ENCODE measurements at places on chromosomes 3 and 15. TPM values are rescaled to one million over a fixed set of nuclear protein-coding genes. Genes with fewer than 3 reads are reported as not detected.

GRCh38 chr15:75114796-75115195 lies 86.9 kb upstream of the C15orf39 start:
- ATAC-seq, result peak; percentile 99

DNA sequence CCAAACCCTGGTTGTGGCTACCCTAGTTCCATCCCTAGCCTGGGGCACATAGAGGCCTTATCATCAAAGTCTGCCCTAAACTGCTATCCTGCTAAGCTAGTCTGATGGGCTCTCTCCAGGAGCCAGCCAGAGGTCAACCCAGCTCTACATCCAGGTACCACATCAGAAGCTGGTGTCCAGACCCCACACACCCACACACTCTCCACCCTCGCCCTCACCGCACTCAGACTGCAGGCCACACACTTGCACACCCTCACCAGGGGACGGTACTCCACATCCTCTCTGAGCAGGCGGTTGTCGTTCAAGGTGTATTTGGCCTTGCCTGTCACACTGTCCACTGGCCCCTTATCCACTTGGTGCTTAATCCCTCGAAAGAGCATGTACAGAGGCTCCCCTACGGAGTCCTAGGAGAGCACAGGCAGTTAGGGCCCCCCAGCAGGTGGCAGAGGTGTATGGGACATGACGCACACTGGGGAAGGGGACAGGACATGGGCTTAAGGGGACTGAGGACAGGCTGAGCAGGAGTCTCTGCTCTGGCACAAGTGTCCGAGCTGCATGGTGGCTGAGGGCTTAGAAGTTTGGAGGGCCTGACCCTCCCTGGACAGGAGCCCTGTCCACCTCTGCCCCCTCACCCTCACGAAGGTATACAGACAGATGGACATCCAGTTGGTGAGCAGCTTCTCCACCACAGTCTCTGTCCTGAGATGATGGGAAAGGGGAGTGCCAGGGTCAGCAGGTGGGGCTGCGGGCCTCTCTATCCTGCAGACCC lies 18.1 kb downstream of the PLXNB1 start:
- no peak for ATAC-seq

DNA sequence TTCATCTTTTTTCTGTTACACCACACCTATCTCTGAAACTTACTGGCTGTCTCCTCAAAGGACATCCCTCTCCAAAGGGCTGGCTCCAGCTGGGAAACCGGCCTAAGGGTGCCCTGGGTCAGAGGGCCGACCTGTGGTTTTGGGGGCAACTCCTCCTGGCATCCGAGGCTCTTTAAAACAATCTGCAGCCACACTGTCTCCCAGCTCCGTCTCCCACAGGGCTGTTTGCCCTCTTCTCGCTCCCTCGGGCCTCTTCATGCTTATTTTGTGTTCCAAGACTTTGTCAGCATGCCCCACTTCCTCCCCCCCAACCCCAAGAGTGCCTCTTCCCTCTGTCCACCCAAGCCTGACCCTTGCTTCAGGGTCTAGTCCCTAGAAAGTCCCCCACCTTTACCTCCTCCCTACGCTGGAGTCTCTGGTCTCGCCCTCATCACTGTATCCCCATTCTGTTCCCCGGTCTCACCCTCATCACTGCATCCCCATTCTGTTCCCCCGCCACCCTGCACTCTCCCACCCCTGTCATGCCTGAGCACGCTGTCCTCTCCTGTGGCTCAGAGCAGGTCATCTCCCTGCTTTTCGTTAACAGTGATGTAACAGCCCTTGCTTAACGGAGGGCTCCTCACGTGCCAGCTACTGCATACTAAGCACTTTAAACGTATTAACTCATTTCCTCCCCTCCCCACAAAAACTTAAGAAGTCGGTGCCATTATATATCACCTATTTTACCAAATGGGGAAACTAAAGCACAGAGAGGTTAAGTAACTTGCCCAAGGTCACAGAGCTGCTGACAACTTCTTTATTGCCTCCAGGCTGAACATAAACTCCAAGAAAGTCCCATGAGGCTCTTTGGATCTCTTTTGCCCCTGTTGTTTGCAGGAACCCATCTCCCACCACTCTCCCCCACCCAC lies 1.1 kb upstream of the CSK start:
- ATAC-seq, result no peak

The TGM4 gene
- 0.33 TPM for total RNA-seq

GRCh38 chr3:45795882-45796765 lies at the start of gene SLC6A20:
Gene SLC6A20, minus strand, starts transcription at chr3:45796536. Its CDS starts 117 bp downstream, at chr3:45796419.
- ATAC-seq, result peak; percentile 71

DNA sequence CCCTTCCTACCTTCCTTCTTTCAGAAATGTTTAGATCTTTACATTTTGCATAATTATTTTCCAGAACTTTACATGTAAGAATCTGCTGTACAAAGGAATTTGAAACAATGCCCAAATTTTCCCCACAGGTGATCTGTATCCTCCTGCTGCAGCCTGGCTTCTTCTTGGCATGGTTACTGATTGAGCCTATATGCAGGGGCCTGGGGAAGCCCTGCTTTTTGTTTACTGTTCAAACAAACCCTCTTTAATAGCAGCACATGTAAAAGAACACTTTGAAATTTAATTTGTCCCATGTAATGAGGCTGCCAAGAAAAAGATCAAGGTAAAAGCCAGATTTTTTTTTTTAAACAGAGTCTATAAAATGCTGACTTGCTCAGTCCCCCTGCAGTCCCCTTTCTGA lies 432.2 kb downstream of the TUSC7 start:
- no peak for ATAC-seq

GRCh38 chr15:74384881-74385643 lies 17.6 kb upstream of the CYP11A1 start:
- no peak for ATAC-seq

GRCh38 chr15:97929456-97930229 lies 30.9 kb upstream of the ARRDC4 start:
- no peak for ATAC-seq

The SLC6A11 gene
- total RNA-seq, result 22.9 TPM

GRCh38 chr3:187706971-187707370 lies 4.6 kb upstream of the RTP2 start:
- no peak for ATAC-seq

DNA sequence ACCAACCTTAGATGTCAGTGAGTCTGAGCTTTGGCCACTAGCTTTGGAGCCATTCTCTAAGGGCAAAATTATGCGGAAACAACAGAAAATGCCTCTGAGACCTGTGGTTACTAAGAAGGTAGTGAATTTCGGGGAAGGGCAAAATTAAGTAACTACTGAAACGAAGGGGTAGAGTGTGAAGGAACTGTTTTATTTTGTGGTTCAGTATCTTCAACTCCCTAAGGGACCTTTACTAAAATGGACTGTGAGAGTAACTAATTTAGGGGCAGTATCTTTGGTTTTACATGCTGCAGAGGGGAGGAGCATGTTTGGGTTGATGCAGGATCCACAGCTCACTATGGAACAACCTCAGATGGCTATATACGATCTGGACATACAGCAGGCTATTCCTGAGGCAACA lies 8.0 kb upstream of the ALG1L2 start:
- ATAC-seq, result no peak

The VWA5B2 gene
- total RNA-seq, result 0.36 TPM

- ATAC-seq, result no peak
Measured at GRCh38 chr15:28962851-28963710, 77.3 kb downstream of the APBA2 start.

The UBE2E2 gene
- 18.5 TPM for total RNA-seq

DNA sequence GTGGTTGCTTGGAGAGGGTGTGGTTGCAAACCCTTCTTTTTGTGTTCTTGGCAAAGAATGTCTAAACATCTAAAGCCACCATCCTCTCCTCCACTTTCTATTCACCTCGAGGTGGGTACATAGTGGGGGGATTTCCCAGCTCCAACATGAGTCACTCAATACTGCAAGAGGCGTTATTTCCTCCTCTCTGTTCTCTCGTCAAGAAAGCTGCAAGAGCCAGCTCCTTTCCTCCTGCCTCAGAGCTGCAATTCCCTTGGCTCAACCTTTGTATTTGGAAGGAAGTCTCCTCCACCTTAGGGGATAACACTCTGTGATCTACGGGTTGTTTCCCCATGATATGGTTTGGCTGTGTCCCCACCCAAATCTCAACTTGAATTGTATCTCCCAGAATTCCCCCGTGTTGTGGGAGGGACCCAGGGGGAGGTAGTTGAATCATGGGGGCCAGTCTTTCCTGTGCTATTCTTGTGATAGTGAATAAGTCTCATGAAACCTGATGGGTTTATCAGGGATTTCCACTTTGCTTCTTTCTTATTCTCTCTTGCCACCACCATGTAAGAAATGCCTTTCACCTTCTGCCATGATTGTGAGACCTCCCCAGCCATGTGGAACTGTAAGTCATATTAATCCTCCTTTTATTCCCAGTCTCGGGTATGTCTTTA lies 138.4 kb downstream of the PLCL2 start:
- no peak for ATAC-seq

The FMN1 gene
- 2.9 TPM for total RNA-seq

DNA sequence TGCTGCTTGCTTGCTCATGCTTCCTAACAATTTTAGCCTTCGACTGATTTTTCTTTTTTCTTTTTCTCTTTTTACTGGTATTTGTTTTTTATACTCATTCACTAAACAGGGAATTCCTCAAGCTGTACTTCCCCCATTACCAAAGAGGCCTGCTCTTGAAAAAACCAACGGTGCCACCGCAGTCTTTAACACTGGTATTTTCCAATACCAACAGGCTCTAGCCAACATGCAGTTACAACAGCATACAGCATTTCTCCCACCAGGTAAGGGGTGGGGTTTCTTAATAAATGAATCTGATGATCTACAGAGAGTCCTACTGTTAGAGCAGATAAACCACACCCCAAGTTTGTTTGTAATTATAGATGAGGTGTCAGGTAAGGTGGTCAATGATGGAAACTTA lies 178.8 kb downstream of the MBNL1 start:
- ATAC-seq, result no peak

DNA sequence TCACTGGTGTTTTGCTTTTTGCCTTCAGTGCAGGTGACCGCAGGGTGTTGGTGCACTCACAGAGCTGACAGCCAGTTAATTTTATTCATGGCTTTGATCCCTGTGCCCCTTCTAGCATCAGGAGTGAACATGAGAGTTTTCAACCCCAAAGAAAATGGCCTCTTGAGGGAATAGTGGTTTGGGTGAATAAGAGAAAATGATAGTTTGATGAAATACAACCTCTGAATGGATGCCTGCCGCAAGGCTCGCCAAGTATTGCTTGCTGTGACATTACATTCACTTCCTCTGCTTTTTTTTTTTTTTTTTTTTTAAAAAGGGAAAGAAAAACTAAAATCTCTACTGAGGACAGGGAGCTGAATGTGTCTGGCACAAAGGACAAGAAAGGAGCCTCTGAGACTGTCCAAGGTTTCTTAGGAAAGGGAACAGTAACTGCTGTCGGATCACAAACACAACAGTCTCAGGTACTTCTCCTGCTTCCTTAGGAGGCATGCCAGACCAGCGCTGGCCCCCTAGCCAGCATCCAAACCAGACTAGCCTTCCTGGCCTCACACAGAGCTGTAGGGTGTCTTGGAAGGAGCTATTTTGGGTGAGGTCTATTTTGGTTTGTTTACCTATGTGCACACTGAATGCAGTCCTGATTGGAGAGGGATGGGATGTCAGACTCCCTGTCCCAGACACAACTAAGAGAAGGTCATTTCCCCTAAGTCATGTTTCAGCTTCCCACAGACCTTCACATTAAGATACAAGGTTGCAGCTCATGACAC lies 29.0 kb downstream of the CCDC80 start:
- ATAC-seq, result peak; percentile 19

DNA sequence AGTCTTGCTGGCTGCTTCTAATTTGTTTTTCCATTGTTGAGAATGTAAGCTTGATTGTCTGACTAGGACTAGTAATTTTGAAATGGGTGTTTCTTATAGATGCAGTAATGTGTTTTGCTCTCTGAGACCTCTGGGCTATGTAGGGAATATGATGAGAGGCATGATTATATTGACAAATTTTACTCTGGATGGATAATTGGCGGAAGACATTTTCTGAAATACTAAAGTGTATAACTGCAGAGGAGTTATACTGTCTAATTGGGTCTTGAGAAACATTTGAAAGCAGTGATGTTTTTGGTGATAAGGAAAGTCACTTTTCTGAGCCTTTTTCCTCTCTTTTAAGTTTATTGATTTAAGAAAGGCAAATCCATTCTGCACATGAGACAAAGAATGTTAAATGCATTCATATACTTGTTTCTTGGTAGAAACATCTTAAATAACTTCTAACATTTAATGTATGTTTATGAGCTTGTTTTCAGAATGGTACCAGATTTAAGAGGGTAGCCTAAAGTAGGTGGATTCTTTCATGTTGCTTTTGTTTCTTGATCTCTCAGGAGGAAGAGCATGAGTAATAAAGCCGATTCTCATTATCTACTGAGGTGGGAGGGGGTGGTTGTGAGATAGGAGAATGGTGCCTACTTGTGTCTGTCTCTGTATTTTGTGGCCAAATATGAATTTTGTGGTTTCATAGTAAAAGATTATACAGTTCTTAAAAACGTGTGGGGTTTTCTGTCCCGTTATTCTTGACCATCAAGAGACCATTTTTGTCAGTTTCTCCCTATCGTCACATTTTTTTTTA lies 2.0 kb downstream of the ATP2C1 start:
- no peak for ATAC-seq

The CCDC71 gene
- 18.6 TPM for total RNA-seq

The NLGN1 gene
- 67.7 TPM for total RNA-seq

GRCh38 chr3:58580826-58581327 lies 3.7 kb upstream of the FAM107A start:
- ATAC-seq, result no peak

The INSYN1 gene
- 46.6 TPM for total RNA-seq

GRCh38 chr3:123123716-123124616 lies 57.1 kb downstream of the PDIA5 start:
- no peak for ATAC-seq

GRCh38 chr3:187960820-187961219 lies 193.1 kb upstream of the LPP start:
- no peak for ATAC-seq

DNA sequence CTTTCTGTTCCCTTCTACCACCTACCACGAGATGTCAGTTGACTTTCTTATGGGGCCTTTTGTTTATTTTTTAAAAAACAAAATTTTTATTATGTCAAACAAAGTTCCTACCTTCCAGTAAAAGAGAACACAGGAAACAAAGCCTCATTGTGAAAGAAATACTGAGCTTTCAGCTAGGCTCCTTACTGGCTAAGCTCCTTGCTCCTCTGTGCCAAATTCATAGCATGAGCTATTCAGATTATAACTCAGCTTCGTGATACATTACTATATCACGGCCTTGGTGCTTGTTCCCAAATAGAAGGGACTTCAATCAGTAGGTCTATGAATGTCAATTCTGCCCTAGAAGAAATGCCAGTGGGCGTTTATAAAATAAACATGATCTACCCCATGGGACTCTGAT lies 145.8 kb upstream of the CHRM5 start:
- no peak for ATAC-seq

DNA sequence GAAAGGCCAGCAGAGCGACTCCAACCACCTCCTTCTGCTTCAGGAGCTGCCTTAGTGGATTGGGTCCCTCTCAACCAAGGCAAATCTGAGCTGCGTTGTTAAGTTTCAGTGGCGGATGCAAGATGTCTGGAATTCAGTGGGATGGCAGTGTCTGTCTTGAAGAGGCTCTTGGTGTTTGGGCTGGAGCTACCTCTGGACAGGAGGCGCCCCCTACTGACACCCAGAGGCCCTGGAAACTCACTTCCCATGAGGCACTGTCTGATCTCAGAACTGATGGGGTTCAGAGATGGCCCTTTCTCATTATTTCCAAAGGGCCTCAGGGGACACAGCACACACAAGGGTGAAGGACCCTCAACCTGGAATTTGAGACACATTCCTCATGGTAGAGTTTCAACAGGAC lies 6.0 kb upstream of the SLC28A1 start:
- ATAC-seq, result no peak

- ATAC-seq, result no peak
Measured at GRCh38 chr3:70712449-70713082, 400.1 kb upstream of the MDFIC2 start.

All from motor neuron (in vitro differentiated cells).